ENCODE measurements at places on chromosomes 4 and X.

DNA sequence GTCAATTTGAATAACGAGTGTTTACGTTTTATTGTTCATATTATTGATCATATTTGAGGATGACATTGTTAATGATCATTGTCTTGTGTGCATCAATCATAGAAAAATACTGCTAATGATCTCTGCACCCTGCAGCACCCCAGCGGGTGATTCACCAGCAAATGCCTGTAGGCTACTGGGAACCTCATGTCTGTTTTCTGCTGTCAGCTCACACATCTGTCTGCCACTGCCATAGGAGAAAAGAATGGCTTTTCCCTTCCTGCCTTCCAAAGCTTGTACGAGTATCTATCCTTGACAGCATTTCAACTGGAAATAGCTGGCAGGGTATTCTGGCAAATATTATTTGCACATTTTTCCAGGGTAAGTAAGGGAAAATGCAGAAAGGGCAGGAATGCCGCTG lies 272.1 kb upstream of the TRAM1L1 start:
- no peak for DNase-seq

DNA sequence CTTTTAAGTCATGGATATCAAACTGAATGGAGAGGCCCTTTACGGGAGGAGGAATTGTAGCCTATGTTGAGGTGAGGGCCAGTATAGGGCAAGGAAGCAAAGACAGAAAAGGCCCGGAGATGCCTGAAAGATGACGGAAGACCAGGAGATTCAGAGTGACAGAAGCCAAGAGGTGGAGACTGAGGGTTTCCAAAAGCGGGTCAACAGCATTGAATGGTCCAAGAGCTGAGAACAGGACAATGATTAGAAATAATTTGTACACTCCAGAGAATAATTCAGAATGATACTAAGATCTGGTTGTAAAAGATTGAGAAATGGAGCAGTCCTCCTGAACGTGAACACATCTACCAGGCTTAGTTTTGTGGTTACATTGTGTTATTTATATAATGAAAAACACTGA lies 45.5 kb upstream of the ZNF518B start:
- no peak for DNase-seq

GRCh38 chr4:61400439-61401038 lies 200.4 kb downstream of the ADGRL3 start:
- no peak for DNase-seq

DNA sequence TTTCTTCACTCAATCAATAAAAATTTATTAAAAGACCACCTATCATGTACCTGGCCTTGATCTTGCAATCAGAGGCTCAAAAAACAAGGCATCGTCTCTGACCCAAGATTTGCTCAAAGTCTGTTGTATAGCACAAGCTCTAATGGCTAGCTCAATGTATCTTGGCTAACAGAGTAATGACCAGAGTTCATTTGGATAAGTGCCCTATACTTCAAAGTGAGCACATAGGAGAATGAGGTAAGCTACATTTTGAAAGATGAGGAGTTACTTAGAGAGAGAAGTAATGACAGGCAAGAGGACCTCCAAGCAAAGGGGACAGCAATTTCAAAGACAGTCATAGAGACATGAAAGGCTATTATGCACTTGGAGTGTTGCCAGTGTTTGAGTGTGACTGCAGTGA lies 22.9 kb upstream of the GABRQ start:
- no peak for DNase-seq

DNA sequence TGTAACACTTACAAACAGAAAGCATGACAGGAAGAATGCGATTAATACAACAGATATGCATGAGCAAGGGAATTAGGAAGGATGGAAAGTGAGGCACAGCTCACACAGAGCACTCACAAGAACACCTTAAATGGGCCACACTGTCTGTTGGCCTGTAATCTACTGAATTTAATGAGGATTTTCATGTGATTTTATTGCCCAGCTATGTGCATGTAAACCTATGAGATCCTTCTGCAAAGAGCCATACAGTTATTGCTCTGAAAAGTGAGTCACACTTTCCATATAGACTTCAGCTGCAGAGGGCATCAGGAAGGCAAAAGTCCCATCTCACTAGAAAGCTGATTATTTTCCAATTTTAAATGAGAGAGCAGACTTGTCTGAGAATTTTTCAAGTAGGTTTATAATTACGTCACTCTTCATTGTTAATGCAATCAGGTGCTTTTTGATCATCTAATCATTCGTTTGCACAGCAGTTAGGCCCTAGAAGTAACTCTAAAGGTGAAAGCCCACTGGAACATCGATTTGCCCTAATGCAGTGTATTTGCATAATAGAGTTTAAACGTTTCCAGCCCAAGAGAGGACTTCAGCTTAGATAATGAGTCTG lies 832.7 kb upstream of the INTU start:
- no peak for DNase-seq

GRCh38 chrX:19745077-19745476 lies 142.3 kb downstream of the SH3KBP1 start:
- no peak for DNase-seq

DNA sequence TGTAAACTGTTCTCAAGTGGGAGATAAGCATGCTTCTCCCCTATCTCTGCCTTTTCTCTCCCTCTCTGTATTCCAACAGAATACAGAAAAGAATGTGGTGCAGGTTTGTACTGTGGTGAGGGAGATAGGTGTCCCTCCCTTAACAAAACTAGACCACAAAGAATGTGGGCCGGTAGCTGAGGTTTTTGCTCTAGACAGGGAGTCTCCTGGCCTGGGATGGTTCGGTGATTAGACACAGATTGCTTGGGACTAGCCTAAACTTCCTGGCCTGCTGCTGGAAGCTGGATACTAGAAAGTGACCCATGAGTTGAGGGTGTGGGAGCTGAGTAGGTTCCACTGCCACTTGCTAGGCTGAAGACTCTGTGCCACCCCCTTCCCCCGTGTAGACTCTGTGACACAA lies 143.0 kb downstream of the CXXC4 start:
- DNase-seq, result no peak

GRCh38 chr4:133865612-133866327 lies 335.8 kb downstream of the PABPC4L start:
- no peak for DNase-seq

DNA sequence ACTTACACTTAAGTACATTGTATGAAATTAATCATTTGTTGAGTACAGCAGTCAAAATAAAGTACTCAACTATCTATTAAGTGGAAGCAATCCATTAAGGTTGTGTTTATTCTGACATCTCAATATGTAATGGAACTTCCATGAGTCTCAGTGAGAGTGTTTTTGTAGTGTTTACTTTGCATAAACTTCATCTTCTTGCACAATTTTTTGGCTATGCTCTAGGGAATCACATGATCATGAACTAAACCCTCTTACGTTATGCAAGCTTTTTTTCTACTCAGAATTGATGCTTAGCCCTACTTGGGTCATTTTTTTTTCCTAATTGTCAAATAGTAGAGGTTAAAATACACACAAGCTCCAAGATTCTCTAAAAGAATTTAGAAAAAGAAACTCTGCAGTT lies 21.1 kb upstream of the PIGA start:
- no peak for DNase-seq

GRCh38 chrX:69309074-69309792 lies 144.0 kb upstream of the PJA1 start:
- no peak for DNase-seq

DNA sequence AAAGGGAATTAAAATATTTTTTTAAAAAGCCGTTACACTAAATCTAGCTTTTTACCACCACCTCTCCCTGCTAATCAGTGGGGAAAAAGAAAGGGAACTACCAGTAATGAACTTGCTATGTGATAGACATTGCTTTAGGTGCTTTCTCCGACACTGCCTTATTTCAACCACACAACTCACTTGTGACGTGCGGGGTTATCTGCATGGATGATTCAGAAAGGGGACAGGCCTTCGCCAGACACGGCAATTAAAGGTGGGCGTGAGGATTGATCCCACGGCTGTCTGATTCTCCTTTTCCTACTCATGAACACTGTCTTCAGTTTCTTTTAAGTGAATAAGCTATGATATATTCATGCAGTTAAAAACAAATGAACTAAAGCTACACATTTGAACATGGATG lies 882 bp upstream of the CXCR3 start:
- no peak for DNase-seq

GRCh38 chr4:17757621-17758020 lies 23.8 kb downstream of the FAM184B start:
- no peak for DNase-seq

DNA sequence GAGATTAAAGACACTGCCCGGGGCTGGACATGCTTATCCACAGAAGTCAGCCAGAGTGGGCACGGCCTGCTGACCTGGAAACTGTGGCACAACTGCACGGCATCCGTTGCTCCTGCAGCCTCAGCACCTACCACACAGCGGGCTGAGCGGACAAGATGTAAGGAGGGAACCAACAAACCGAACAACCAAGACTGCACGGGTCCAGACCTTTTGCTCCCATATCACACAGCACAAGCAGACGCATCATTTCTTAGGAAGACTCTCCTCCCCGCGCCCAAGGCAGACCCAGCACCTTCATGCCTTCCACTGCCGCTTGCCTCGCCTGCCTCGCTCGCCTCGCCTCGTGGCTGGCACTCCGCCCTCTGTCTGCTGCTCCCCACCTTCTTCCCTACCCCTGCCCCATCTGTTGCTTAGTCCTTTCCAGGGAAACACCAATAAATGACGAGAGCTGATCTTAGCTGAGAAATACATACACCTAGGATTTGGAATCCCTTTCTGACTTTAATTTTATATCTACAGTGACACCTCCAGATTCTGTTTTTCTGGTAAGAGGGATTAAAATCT lies 79.0 kb downstream of the AFAP1 start:
- no peak for DNase-seq

GRCh38 chr4:106096454-106096853 lies 201.2 kb downstream of the NPNT start:
- DNase-seq, result no peak

GRCh38 chr4:92658318-92658717 lies 354.6 kb downstream of the GRID2 start:
- DNase-seq, result no peak

DNA sequence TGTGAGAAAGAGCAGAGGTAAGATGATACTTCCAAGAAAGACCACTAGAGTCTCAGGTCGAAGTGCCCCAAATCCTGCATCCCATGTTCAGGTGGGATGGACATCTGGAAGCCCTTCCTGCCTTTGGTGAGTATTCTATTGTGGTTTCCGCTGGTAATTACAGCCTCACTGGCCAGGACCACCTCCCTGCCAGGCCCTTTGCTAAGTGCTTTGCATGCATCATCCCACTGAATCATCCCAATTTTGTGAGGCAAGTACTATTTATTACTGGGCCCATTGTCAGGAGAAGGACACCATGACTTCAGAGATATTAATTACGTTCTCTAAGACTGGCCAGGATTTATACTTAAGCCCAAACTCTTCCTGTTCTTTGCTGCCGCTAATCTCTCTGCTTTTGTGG lies 10.7 kb upstream of the PASD1 start:
- DNase-seq, result no peak
